ENCODE measurements at places on chromosomes 3 and 15.

DNA sequence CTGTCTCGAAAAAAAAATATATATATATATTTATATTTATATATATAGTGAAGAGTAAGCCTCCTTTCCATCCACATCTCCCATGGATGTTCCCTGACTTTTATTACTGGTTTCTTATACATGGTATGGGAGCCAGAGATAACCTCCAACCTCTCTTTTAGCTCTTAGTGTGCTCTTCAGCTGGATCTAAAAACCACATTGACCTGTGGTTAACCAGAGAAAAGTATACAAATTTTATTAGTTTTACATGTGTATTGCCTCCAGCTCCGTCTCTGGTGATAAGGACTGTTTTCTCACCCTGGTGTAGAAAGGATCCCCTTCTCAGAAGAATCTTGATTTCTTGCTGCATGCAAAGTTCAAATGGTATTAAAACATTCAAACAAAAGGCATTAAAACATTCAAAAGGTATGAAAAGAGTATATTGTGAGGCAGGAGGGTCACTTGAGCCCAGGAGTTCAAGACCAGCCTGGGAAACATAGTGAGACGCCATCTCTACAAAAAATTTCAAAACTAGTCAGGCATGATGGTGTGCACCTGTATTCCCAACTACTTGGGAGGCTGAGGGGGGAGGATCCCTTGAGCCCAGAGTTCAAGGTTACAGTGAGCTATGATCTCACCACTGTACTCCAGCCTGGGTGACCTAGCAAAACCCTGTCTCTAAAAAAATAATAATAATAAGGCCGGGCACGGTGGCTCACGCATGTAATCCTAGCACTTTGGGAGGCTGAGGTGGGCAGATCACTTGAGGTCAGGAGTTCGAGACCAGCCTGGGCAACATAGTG lies 13.5 kb upstream of the TTBK2 start:
- DNase-seq: no peak

DNA sequence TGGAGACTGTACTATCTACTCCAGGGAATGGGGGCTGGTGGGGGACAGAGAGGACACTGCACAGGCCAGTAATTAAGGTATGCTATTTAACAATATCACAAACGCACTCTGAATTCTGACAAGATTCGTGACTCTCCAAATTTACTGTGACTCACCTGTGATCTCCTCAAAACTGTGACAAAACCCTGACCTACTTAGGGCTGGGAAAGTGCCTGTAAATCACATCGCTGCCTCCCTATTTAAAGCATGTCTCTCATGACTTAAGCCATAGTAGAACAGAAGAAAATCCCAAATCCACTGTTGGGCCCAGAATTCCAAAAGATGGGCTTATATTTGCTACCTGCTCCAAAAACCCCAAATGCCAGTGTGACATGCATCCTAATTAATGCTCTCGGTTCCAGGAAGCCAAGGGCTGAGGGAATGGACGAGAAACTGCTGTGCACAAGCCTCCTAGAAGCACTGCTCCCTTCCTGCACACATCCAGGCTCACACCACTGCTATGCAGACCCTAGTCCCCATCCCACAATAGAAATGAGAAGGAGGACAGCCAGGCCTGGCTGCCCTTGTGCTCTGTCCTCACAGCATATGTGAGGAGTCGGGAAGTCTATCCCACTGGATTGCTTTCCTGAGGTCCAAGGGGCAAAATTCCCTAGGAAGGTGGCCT lies 187.7 kb upstream of the CHRNA7 start:
- DNase-seq: no peak

GRCh38 chr3:38264779-38265178 lies 833 bp upstream of the SLC22A13 start:
- DNase-seq: no peak

- DNase-seq: no peak
These were observed 1.4 kb upstream of the NSMCE3 start for GRCh38 chr15:29270976-29271375.

- DNase-seq: no peak
These were observed 415.3 kb upstream of the WNT5A start for GRCh38 chr3:55902221-55902900.

GRCh38 chr3:13260259-13261103 lies 159.6 kb downstream of the NUP210 start:
- DNase-seq: no peak

GRCh38 chr3:67090474-67090873 lies 92.4 kb downstream of the KBTBD8 start:
- DNase-seq: peak; percentile 84

GRCh38 chr3:64575211-64575844 lies 112.5 kb downstream of the ADAMTS9 start:
- DNase-seq: peak; percentile 54

GRCh38 chr3:152556731-152557254 lies 278.1 kb upstream of the P2RY1 start:
- DNase-seq: peak; percentile 44

- peak; percentile 77 for DNase-seq
These were observed at the start of gene ATP11B for GRCh38 chr3:182792901-182793662. Gene ATP11B (plus strand): TSS chr3:182793504. CDS start chr3:182793760, 256 bp downstream.

- DNase-seq: peak; percentile 47
These were observed 28.2 kb downstream of the NEK4 start for GRCh38 chr3:52742418-52743041.

DNA sequence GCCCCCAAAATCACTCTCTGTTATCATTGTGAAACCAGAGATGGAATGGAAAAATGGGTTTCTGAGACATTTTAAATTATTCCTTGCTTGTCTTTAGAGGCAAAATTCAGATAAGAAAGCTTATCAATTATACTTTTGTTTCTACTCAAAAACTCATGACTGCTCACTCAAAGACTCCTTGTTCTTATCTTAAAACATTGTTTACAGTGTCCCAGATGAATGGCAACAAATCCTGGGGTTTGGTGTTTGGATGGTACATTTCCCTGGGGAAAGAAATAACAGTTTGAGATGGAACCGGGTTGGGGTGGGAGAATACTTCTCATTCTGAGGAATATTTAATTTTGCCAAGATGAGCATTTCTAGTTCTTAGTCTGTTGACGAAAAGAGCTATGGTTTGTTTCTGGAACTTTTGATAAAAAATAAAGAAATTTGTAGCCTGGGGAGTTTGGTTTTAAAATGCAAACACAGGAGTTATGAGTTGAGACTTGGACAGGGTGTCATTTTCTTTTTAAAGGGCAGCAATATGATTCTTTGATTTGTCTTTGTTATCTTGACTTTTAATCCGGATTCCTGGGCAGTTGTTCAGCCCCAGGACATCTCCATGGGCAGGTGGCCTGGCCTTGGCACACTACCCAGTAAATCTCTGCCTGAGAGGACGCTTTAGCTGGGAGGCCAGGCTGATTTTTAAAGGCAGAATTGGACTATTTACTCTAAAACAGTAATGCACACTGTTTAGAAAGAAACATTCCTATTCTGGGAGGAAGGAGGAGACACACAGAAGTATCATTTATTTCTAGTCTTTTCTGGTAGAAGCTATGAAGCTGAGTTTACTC lies 32.4 kb downstream of the BTD start:
- DNase-seq: peak; percentile 9

GRCh38 chr15:54131410-54131809 lies 153.2 kb downstream of the UNC13C start:
- peak; percentile 72 for DNase-seq

DNA sequence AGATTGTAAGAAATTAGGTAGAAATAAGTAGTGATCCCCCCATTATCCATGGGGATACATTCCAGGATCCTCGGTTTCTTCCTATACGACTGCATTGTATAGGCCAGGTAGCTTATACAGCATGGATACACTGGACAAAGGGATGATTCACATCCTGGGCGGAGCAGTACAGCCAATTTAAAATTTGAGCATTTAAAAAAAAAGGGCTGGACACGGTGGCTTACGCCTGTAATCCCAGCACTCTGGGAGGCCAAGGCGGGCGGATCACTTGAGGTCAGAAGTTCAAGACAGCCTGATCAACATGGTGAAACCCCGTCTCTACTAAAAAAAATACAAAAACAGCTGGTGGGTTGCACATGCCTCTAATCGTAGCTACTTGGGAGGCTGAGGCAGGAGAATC lies 976 bp upstream of the ARGFX start:
- no peak for DNase-seq

Measured in kidney tubule cell (primary cell).